ENCODE measurements at places on chromosomes 4 and X.
A peak's percentile ranks its signal among the peaks of the same experiment; 100 is the strongest.

DNA sequence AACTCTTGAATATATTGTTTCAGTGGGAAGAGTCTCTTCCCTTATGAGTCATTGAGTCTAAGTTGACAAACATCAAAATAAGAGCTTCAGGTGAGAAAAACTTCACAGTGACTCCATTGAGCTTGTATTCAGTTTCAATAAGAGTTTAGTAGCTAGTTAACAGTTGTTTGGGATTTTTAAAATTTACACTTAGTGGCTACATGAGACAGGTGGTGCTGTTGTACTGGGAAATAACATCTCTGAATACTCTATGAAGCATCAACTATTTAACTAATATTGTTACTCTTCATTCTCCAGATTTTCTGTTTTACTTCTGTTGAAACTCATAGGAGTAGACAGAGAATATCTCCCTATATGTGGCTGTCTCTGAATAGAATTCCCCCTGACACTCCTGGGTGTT, 1609.1 kb downstream of the C4orf33 start:
- no peak for DNase-seq

DNA sequence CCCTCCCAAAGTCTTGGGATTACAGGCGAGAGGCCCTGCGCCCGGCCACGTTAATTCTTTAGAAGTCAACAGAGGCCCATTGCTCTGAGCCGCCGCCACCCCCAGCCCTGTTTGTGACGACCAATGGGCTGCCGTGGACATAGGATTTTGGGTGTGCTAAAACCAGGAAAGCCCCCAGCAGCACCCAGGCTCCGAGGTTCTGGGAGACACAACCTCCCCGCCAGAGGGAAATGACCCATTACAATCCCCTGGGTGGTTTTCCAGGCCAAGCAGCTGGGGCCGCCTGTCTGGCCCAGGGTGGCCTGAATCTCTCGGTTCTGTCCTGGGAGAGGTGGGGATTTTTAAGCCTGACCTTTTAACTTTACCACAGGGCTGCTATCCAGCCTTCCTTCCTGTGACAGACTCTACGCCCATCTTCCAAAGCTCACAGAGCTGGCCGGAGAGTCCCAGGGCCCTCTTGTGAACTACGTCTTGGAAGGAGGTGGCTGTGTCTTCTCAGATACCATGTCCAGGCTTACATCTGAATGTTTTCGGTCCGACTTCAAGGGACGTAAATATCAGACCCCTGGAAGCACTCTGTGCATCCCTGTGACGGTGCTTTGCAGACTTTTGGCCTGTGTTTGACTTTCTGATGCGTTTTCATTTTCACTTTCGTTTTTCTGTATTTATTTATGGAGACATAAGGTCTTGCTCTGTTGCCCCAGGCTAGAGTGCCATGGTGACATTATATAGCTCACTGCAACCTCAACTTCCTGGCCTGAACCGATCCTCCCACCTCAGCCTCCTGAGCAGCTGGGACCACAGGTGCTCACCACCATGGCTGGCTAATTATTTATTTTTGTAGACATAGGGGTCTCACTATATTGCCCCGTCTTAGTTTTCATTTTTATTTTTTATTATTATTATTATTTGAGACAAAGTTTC, 36.0 kb downstream of the P2RY8 start:
- DNase-seq = no peak

DNA sequence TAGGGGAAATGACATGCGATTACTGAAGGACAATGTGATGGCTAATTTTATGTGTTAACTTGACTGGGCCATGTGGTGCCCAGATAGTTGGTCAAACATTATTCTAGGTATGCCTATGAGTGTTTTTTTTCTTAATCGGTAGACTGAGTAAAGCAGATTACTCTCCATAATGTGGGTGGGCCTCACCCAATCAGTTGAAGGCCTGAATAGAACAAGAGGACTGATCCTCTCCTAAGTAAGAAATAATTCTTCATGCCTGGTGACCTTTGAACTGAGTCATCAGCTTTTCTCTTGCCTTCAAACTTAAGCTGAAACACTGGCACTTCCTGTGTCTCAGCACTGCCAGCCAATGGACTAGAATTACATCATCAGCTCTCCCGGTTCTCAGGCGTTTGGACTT, 164.0 kb upstream of the FGF13 start:
- DNase-seq = no peak

DNA sequence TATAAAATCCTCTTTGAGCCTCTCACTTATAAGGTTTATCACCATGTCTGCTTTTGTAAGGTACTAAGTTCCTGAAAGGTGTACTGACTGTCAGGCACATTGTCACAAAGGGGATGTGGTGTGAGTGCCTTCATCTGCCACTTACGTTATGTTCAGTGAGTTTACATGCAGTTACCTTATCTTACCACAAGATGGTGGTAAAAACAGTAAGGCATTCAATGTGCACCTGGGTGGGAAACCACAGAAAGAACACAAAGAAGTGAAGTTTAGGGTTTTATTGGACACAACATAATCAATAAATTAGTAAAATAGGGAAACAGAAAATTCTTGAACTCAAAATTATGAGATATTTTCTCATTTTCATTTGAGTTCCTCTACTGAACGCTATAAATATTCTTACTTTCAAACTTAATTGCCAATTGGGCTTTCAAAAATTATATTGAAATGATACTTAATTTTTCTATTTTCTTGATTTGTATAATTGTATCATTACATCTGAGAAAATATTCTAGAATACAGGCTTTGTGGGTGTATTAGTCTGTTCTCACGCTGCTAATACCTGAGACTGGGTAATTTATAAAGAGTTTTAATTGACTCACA, 650.8 kb downstream of the PCDH7 start:
- no peak for DNase-seq

DNA sequence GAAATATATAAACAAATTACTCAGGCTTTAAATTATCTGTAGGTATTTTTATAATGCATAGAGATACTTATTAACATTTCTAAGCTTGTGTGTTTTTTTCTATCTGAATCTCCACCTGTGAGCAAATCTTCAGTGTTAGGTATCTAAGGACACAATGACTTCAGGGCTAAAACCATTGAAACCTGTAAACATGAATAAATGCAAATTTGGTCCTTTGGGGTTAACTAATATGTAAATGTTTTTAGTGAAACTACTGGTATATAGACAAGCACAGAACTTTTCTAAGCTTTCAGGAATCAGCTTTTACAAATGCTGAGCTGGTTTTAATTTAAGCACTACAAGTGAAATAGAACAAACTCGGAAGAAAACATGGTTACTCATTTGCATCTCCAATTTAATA, 147.9 kb downstream of the FBXO8 start:
- no peak for DNase-seq

DNA sequence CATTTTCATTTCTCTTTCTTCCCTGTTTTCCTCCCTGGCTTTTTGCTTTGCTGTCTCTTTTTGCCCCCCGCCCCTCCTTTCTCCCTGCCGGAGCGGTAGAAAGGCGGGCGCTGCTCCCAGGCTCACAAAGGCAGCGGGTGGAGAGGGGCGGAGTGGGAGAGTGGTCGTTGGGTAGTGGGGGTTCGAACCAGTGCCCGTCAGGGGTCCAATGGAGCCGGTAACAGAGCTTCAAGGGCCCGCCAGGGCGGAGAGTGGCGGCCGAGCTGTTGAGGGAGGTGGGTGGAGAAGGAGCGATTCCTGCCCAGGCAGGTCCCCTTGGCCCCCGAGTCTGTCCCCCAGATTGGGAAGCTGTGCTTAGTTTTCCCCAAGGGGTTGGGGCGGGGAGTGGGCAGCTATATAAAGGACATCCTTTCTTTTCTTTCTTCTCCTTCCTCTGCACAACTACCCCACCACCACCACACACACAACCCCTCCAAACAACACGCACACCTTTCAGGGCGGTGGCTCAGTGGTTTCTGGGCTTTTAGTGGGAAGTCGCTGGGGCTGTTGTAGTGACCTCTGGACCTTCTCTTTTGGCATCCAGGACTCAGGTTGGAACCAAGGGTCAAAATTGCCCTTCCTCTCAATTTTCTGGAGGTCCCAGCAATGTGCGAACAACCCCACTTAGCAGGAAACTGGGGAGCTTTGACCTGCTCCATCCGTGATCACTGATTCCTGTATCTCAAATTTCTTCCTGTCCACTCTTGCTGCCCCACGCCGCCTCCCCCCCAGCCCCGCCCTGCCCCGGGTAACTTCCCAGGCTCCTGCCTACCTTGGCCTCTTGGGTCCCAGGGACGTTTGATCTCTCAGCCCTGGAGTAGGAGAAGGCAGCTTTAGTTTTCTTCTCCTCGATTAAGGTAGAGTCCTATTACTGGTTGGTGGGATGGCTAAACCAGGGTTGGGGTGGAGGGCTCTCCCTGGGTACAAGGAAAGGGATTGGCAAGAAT, 1.9 kb downstream of the EFNB1 start:
- DNase-seq = peak; percentile 76

- DNase-seq = no peak
Observed at GRCh38 chrX:148572337-148572736, 71.9 kb downstream of the AFF2 start.
